ENCODE measurements at places on chromosomes 6 and 20.

DNA sequence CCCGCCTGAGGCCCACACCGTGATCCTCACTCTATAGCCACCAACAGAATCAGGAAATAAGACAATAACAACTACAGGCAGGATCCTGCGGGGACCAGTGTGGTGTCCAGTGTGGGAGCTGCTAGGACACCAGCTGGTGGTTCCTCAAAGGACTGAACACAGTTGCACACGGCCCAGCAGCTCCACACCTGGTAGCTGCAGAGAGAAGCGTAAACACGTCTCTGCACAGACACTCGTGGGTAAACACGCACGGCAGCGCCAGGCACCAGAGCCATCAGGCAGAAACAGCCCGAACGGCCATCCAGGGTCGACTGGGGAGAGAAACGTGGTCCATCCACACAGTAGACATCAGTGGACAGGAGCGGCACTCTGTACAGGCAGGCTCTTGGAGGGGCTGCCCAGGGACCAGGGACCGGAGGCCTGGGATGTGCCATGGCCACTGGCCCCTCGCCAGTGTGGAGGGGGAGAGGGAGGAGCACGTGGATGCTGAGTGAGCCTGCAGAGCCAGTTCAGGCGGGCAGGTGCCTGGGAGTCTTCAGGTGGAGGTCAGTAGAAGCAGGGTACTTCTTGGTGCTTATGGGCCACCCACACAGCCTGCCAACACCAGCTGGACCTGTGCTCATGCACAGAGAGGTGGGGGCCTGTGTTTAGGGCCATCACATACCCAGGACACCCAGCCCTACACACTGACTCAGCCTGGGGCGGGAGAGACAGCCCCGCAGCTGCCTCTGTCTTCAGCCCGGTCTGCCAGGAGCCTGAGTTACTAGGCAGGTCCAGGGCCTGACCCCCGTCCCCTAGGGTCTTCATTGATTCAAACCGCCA is 7.4 kb upstream of the LAMA5 start:
- no peak for DNase-seq

GRCh38 chr6:39401376-39401775 is 78.9 kb upstream of the KCNK16 start:
- no peak for DNase-seq

- no peak for DNase-seq
Observed at GRCh38 chr6:143549949-143550268, 38.4 kb upstream of the FUCA2 start.

DNA sequence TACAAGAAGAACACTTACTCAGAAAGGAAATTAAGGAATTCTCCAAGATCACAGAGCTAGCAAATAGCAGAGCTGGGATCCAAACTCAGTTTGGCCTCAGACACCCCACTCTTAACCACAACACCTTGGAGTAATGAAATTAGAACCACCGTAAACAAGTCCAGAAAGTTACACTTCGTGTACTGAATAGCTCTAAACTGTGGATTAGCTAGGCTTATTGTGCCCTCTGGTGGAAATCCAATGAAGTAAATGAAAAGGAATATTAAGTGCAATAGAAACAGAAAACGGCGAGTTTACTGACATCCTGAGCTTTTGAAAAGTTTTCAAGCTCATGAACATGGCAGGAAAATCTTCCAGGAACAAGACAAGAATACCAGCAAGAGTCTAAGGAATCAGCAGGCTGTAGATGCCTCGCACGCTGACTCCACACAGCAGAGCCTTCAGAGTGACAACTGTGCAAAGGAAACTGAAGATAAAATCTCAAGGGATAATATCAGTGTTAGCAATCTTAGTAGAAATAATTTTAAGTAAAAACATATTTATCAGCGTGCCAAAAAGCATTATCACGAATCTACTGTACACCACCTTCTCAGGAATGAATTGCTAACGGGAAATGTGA is 34.6 kb downstream of the FBXO5 start:
- DNase-seq: no peak

- no peak for DNase-seq
Observed at GRCh38 chr6:142913511-142914047, 31.4 kb downstream of the HIVEP2 start.

DNA sequence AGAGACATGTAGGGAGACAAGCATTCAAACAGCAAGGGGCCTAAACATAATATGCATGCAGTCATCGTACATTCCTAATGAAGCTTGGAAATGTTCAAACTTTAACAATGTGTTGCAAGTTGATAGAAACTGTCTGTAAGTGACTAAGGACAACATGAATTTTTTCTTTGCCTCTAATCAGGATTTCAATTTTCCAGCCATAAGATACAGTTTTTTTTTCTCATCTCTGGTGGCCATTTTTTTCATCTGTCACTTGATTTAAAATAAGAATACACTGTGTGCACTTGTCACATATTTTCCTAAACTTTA is 22.2 kb upstream of the MTRF1L start:
- no peak for DNase-seq

DNA sequence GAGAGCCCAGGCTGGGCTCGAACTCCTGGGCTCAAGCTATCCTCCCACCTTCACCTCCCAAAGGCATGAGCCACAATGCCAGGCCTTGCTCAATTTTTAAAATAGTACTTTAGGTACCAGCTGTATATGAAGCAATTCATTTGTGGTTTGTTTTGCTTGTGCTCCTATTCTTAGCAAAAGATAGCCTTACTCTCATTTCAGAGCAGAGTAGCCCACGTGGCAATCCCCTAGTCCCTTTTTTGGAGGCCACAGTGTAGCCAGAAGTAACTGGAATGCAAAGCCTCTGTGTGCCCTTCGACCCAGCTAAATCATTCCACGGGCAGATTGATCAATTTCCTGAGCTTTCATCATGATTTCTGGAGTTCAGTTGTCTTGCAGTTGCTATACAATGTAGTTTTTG is 372.2 kb downstream of the NRN1 start:
- DNase-seq: no peak

- DNase-seq: peak; percentile 66
Observed at GRCh38 chr20:57231951-57232428, 34.5 kb downstream of the BMP7 start.

DNA sequence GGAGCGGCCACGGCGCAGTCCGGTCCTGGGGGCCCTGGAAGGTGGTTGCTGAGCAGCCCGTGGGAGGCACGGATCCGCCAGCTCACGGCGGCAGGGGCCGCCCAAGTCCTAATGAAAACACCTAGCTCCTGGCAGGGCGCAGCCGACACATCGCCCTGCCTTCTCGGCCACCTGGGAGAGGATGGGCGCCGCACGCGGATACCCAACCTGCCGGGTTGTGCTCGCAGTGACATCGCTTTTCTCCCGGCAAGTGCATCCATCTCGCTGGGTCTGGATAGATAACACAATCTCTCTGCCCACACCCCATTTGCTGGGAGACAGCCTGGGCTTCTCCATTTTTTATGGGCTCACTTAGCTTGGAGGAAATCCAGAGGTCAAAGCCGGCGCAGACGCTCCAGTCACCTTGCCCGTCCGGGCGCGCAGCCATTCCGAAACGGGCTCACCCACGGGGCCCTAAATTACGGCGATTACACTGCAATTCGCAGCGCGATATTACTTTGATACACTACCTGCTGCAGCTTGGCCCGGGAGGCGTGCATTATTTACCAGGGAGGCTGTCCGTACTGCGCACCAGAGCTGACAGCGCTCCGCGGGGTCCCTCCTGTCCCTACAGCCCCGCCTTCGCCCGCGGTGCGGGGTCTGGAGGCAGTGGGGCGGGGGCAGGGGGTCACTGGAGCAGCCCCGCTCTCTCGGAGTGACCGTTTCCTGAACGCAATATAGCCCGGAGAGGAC is 36.2 kb upstream of the CCDC167 start:
- DNase-seq: no peak

DNA sequence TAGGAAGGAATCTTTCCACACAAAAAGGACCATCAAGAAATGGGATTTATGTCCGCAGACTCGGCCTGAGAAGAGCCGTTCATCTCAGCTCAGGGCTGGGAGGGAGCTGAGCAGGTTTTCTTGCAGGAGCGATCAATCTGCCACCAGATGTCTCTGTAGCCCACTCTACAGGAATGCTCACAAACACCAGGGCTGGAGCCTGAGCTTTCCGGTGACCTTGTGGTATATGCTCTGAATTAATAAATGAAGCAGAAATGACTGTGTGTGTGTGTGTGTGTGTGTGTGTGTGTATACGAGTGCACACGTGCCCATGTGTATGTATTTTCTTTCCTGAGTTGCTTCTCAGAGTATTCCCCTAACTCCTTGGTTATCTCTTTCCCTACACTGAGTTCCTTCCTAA is 12.0 kb downstream of the CD83 start:
- peak; percentile 27 for DNase-seq

- DNase-seq: no peak
Observed at GRCh38 chr6:1633366-1634021, 23.8 kb downstream of the FOXC1 start.

GRCh38 chr20:47944682-47945081 is 159.4 kb upstream of the SULF2 start:
- no peak for DNase-seq

- no peak for DNase-seq
Observed at GRCh38 chr20:3109350-3110302, 25.1 kb upstream of the AVP start.

DNA sequence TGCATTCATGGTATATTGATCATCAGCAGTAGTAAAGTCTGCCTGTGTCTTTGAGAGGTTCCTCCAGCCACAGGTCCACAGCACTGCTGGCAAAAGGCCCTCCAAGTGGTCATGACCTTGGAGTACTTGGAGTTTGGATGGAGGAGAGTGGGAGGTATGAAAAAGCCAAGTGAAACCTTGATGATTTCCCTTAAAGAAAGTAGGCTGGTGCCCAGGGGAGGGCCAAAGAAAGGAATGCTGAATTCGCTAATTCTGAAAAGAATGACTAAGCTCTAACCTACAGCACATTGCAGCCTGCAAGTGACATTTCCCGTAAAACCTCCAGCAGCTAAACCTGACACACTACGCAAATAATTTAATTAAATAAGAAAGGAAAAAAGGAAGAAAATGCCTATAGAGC is 223.4 kb upstream of the TAB2 start:
- DNase-seq: no peak

GRCh38 chr6:75158176-75158575 is 47.7 kb downstream of the COL12A1 start:
- no peak for DNase-seq

- DNase-seq: no peak
Observed at GRCh38 chr20:4064144-4064909, 49.0 kb upstream of the RNF24 start.

DNA sequence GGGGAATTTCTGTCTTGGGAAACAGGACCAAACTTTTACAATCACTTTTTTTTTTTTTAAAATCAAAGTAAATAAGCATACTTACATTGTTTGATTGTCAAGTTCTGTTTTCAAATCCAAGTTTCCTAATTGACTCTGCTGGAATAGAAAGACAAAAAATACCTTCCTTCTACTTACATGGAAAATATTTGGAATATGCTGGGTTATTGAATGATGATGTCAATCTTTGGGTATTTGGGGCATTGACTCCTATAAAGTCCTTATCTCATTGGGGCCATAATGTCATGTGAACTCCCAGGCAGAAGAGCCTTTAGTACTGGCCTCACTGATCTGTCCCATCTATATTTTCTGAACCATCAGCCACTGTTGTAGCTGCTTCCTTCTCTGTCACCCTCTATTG is 122.6 kb upstream of the NOX3 start:
- no peak for DNase-seq

DNA sequence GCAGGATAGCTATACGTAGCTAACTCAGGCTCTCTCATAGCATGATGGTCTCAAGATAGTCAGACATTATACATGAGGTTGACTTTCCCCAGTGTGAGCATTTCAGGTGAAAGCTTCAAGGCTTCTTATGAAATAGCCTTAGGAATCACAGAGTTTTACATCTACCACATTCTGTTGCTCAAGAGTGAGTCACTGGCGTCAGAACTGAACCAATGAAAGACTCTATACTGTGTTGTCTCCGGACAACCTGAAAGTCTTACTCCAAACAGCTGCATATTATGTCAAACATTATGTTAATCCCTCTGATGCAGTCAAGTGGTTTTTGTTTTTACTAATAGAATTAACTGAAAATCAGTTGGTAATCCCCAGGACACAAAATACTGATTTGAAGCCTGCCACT is 79.8 kb upstream of the TRDN start:
- no peak for DNase-seq

GRCh38 chr6:1865585-1865984 is 255.9 kb downstream of the FOXC1 start:
- DNase-seq: no peak

DNA sequence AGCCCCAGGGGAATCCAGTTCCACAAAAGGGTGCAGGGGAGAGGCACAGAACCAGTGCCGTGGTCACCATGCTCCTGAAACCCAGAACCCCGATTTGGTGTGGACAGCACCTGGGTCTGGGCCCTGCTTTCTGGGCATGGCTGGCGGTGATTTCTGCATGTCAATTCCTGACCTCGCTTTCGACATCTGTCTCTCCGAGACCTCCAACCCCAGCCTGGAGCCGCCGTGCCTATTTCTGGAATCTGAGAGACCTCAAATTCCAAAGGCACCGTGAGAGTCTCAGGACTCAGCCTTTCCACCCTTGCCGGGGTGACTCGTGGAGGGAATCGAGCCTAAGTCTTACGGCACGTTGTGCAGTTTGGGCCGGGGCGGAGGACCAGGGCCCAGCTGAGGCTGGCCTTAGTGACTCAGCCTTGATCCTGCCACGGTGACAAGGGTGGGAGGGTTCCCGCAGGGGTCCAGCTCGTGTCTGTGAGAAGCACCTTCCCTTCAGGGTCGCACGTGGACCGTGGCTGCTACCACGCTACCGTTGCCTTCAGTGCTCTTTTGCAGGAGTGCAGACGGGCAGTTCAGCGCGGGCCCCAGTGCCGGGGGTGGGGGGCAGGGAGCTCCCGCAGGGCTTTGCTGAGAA is 133.7 kb downstream of the PXDC1 start:
- no peak for DNase-seq

DNA sequence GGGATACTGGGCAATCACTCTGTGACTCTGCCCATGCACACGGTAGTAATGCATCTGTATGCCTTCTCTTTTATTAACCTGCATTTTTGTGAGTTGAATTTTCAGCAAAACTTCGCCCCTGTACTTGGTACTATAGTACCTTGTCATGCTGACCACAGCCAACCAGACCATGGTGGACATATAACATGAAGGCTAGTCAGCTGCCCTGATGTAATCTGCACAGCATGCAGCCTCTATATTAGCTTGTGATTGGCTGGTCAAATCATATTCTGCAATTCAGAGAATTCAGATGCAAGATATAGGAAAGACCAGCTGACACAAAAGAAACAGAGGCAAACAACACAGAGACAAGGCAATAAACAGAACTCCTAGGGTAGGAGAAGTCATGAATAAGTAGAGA is 200.9 kb upstream of the JARID2 start:
- no peak for DNase-seq

- no peak for DNase-seq
Observed at GRCh38 chr20:48335308-48336050, 492.3 kb downstream of the PREX1 start.
